ENCODE measurements at places on chromosomes 3 and 15. TPM values are rescaled to one million over a fixed set of nuclear protein-coding genes. Genes with fewer than 3 reads are reported as not detected.

Gene ABTB1
- total RNA-seq = 3.2 TPM

Gene RYR3
- 0.18 TPM for total RNA-seq

Gene BRPF1
- total RNA-seq = 15.6 TPM

Gene SRGAP3
- total RNA-seq = 1.4 TPM

Gene CTXN2
- total RNA-seq = not detected

- DNase-seq = no peak
- no peaks in the 10 kb centered on the region for H3K27me3 ChIP-seq
- no peaks in the 10 kb centered on the region for H3K36me3 ChIP-seq
Observed at GRCh38 chr3:152941859-152942258, 106.9 kb downstream of the P2RY1 start.

DNA sequence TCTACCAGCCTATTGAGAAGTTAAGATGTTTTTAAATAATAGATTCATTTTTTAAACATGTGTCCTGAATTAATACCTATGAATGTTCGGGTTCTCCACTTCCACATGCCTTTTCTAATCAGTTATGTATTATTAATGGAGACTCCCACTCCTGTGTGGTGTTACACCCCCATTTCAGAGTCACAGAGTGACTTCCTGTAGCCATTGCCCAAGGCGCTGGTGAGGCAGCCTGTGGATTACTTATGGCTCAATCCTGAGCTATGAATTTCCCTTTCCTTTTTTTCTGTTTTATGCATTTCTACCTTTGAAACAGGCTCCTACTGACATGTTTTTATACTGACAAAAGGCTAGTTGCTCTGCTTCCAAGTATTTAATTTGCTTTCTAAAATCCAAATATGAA is 162.3 kb downstream of the GABRG3 start:
- H3K27me3 ChIP-seq = no peaks in the 10 kb centered on the region
- H3K4me3 ChIP-seq = no peak overlapping the region
- no peak overlapping the region for H3K27ac ChIP-seq
- H3K36me3 ChIP-seq = no peaks in the 10 kb centered on the region

DNA sequence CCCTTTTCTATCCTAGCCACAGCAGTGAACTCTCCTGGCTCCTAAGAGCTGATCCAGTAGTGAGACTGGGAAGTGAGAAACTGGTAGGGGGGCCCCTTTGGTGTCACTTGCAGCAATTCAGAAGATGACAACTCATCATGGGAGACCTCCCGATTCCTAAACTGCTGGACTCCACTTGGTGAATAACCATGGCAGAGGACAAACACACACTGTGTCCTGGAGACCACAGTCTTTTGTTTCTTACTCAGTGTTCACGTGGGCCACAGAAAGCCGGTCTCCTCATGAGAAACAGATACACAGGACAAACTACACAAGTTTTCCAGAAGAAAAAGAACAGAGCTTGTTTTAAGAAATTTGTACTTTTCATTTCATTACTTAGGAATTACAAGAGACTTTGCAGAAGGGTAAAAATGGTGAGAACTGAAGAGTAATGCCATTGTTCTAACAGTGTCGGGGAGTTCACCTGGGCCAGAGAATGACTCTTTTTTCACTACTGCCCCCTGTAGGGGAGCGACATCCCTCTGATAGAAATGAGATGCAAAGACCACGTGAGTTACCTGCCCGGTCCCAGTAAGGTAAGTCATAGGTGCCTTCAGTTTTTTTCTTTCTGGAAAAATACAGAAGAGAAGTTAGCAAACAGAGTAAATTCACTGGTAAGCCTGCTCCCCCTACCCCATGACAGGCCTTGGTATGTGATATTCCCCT is 38.1 kb downstream of the ST3GAL6 start:
- H3K4me3 ChIP-seq = no peak overlapping the region
- no peak overlapping the region for H3K27ac ChIP-seq
- peaks cover 25% of the 10 kb centered on the region for H3K36me3 ChIP-seq
- DNase-seq = no peak
- H3K27me3 ChIP-seq = no peaks in the 10 kb centered on the region

DNA sequence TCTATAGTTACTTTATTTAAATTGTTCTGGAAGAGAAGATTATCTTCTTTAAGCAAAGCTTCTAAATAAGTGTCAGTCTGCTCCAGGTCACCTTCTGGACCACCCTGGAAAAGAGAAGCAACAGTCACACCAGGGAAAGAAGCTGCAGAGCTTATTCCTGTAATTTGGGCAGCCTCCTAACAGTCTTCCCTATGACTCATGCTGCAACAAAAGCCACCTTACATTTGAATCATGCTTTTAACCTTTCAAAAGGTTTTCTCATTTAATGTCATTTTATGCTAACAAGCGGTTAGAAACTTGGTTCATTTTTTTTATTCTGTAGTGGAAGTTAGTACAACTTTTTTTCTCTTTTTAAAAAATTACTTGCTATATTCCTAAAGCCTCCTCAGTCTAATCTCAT is 5.3 kb upstream of the GUCA1C start:
- no peaks in the 10 kb centered on the region for H3K4me1 ChIP-seq
- H3K36me3 ChIP-seq = no peaks in the 10 kb centered on the region
- no peaks in the 10 kb centered on the region for H3K27me3 ChIP-seq

DNA sequence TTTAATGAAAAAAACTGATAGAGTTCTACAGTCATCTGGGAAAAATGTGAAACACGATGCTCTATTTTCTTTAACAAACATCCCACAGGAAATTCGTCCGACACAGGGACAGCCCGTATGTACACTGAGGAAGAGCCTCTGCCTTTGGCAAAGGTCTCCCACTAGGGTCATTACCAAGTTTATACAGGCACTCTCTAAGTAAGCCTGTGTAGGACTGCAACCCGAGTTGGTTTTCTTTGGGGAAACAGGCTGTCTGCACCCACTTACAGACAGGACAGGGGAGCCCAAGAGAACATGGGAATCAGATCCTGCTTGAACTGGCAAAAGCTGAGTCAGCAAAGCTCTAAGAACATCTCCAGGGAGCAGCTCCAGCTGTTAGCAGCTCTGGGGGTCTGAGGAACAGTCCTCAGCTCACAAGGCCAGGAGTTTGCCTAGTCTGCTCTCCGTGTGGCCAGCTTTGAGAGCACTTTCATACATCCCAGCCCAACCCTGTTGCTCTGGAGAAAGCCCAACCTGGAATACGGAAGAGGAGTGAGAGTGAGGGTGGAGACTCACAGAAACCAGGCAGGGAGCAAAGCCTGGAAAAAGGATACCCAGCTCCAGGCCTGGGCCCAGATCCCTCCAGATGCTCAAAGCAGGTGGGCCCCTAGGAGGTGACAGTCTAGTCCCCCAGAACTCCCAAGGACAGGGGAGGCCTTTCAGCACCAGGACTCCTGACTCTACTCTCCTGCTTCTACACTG is 1.9 kb downstream of the TBC1D2B start:
- H3K4me3 ChIP-seq = peak overlapping the region; percentile 77
- peaks cover 9% of the 10 kb centered on the region for H3K4me1 ChIP-seq
- H3K36me3 ChIP-seq = peaks cover 2% of the 10 kb centered on the region
- no peaks in the 10 kb centered on the region for H3K27me3 ChIP-seq
- peak overlapping the region; percentile 97 for H3K27ac ChIP-seq

- no peak for DNase-seq
- H3K4me3 ChIP-seq = no peak overlapping the region
- H3K36me3 ChIP-seq = no peaks in the 10 kb centered on the region
- no peaks in the 10 kb centered on the region for H3K4me1 ChIP-seq
Observed at GRCh38 chr3:33184863-33185262, 33.7 kb downstream of the SUSD5 start.

DNA sequence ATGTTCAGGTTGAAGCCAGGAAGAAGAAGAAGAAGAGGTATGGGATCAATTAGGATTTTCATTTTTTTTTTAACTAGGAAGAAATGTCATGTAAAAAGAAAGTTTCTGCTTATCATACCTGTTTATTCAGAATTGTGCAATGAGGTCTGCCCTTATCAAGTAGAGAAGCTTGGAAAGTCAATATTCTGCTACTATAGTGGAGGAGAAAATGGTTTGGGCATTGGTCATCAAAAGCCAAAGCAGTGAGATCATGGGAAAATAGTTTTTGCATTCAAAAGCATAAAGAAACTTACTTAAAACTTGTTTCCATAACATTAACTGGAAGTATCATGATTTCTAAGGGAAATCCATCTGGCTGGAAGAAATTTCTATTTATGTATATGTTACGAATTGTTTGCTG is 1239.2 kb downstream of the NSUN3 start:
- no peaks in the 10 kb centered on the region for H3K27me3 ChIP-seq
- no peak overlapping the region for H3K27ac ChIP-seq
- H3K36me3 ChIP-seq = no peaks in the 10 kb centered on the region
- peak; percentile 62 for DNase-seq

GRCh38 chr3:126313580-126314304 is 43.5 kb downstream of the KLF15 start:
- H3K4me1 ChIP-seq = peaks cover 8% of the 10 kb centered on the region
- no peaks in the 10 kb centered on the region for H3K27me3 ChIP-seq
- peak; percentile 17 for DNase-seq
- no peak overlapping the region for H3K27ac ChIP-seq
- no peaks in the 10 kb centered on the region for H3K36me3 ChIP-seq

DNA sequence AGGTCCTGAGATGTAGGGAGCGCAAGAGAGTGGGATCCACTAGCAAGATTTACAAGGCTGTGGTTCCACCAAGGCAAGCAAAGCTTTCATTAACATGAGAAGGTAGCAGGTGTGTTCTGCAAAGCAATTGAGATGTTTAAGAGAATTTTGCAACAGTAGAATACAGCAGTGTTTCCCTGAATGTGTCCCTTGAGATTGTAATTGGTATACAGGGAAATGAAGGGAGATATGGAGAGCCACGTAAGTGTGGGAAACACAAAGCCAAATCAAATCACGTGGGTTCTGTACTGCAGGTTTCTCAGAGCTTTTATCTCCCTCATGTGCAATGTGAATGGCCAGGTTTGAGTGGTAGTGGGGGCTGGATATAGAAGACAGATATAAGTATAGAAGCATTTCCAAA is 67.3 kb downstream of the ATG7 start:
- H3K4me1 ChIP-seq = peaks cover 3% of the 10 kb centered on the region
- no peak overlapping the region for H3K27ac ChIP-seq
- H3K4me3 ChIP-seq = no peak overlapping the region
- H3K27me3 ChIP-seq = no peaks in the 10 kb centered on the region

- H3K4me1 ChIP-seq = peaks cover 3% of the 10 kb centered on the region
- H3K4me3 ChIP-seq = no peak overlapping the region
Observed at GRCh38 chr3:141345528-141345927, 22.8 kb upstream of the ZBTB38 start.

DNA sequence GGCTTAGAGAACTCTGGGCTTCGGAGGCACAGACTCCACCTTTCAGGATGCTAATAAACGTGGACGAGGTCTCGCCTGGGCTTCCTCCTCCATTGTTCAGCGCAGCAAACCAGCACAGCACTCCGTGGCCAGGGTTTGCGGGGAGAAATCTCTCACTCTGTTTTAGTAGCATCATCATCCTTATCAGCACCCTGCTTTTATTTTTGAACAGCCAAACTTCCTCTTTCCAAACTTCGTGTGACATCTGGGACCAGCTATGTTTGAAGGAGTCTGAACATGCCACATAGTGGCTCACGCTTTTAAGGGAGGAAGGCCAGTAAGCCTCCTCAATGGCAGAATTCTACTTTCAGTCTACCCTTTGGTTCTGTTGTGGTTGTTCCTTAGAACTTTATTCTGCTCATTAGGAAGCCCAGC is 149.0 kb downstream of the PGPEP1L start:
- no peak overlapping the region for H3K4me3 ChIP-seq
- H3K36me3 ChIP-seq = no peaks in the 10 kb centered on the region
- H3K27ac ChIP-seq = peak overlapping the region; percentile 55
- H3K27me3 ChIP-seq = no peaks in the 10 kb centered on the region

DNA sequence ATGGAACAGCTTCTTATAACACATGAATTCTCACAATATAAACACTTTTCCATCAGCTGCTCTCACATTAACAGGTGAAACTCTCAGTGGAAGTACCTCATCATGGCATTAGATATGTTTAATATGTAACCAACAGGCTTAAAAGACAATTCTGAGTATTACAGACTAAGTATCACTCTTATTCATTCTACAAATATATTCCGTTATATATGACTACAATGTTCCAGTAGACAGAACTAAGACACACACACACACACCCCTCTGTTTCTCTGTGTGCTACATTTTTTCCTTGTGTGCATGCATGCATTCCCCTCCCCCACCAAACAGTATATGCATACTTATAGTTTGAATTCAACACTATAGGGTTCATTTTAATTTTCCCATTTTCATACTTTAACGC is 32.4 kb downstream of the MRPL3 start:
- H3K4me1 ChIP-seq = no peaks in the 10 kb centered on the region
- H3K36me3 ChIP-seq = peaks cover 12% of the 10 kb centered on the region
- no peak for DNase-seq
- no peak overlapping the region for H3K27ac ChIP-seq
- H3K4me3 ChIP-seq = no peak overlapping the region
- no peaks in the 10 kb centered on the region for H3K27me3 ChIP-seq

- H3K4me3 ChIP-seq = no peak overlapping the region
- no peak overlapping the region for H3K27ac ChIP-seq
- H3K36me3 ChIP-seq = no peaks in the 10 kb centered on the region
- H3K4me1 ChIP-seq = no peaks in the 10 kb centered on the region
- no peak for DNase-seq
Observed at GRCh38 chr15:54083501-54083900, 105.3 kb downstream of the UNC13C start.

DNA sequence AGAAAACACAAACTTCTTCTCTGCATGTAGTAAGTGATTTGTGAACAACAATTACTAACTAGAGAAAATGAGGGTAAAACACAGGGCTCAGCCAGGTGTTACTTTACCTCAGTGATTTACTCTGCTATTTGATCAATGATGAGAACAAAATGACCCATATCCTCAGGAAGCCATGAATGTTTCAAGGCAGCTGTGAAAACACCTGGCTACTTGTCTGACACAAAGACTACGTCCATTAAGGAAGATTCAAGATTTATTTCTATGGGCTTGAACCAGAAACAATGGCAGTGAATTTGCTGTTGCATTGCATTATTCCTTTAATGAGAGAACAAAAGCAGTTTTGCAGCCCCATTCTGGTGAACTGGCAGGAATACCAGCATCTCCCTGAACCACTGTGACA is 374.6 kb upstream of the ARL6 start:
- H3K27me3 ChIP-seq = no peaks in the 10 kb centered on the region
- no peak for DNase-seq
- H3K4me1 ChIP-seq = no peaks in the 10 kb centered on the region
- H3K4me3 ChIP-seq = no peak overlapping the region
- no peak overlapping the region for H3K27ac ChIP-seq

DNA sequence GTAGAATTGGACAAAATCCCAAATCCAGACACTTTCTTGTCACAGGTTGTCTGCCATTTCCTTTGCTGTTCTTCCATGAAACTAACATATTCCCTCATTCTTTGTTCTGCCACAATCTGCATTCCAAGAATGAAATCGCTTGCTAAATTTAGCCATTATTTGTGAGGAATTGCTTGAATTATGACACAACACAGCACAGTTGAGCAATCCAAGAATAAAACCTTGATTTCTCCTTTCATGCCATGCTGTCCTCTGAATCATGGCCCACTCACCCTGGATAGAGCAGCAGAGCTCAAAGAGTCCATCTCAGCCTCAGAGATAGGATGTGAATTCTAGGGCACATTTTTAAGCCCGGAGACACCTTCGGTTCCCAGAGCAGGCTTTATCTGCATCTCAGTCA is 35.2 kb upstream of the GREM1 start:
- no peaks in the 10 kb centered on the region for H3K27me3 ChIP-seq
- H3K4me3 ChIP-seq = no peak overlapping the region
- H3K27ac ChIP-seq = peak overlapping the region; percentile 53
- DNase-seq = peak; percentile 95
- peaks cover 16% of the 10 kb centered on the region for H3K4me1 ChIP-seq

GRCh38 chr3:124786511-124787241 is 56.4 kb downstream of the UMPS start:
- no peak overlapping the region for H3K4me3 ChIP-seq
- H3K27me3 ChIP-seq = no peaks in the 10 kb centered on the region
- H3K36me3 ChIP-seq = peaks cover 4% of the 10 kb centered on the region
- H3K27ac ChIP-seq = no peak overlapping the region
- H3K4me1 ChIP-seq = peaks cover 14% of the 10 kb centered on the region
